ENCODE measurements at places on chromosomes 16 and 17. TPM values are rescaled to one million over a fixed set of nuclear protein-coding genes. Genes with fewer than 3 reads are reported as not detected.
A peak's percentile ranks its signal among the peaks of the same experiment; 100 is the strongest.

- no peak for DNase-seq
Observed at GRCh38 chr17:31274252-31274651, 22.8 kb downstream of the OMG start.

- no peak for DNase-seq
Observed at GRCh38 chr17:19345067-19345460, 17.5 kb downstream of the B9D1 start.

GRCh38 chr16:79372503-79373184 lies 227.9 kb downstream of the MAF start:
- no peak for DNase-seq

DNA sequence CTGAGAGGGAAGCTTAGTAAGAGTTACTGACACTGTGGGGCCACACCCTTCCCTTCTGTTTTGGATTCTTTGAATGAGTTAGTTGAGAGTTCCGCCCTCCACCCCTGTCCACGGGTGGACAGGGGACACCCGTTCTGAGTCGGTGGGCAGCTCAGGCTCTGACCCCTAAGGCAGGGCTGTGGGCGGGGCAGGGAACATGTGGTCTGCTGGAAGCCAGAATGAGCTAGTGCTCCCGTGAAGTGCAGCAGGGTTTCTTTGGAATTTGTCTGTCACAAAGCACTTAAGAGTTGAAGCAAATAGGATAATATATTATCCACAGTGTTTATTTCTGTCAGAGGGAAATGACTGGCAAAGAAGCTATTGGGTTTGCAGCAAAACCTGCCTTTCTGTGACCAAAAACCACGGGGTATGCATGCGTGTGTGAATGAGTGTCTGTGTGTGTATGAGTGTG lies 90.1 kb downstream of the CLEC16A start:
- DNase-seq = no peak

GRCh38 chr17:2690165-2691068 lies 21.1 kb downstream of the CLUH start:
- DNase-seq = no peak

DNA sequence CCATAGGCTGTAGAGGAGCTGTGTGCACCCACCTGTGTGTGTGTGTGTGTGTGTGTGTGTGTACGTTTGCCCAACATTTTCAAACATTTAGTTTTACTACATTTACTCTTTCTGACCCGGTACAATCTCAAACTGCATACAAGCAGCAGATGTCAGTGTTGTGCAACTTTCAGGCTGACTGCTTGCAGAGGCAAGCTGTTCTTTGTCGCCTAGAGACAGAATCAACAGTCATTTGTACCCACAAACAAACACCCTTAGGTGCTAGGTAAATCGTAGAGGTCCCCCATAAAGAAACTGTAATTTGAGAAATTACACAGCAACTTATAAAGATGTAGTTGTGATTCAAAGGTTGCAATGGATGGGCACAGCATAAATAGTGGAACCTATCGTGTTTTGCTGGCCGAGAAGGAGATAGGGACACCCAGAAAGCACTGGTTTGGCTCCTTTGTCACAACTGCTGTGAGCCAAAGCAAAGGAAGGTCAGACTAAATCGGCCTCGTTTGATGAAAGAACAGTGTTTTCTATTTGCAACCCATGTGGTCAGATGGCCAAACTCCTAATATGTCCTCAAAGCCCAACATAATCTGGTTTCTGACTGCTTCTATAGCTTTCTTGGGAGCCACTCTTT lies 478.4 kb downstream of the TOX3 start:
- peak; percentile 90 for DNase-seq

DNA sequence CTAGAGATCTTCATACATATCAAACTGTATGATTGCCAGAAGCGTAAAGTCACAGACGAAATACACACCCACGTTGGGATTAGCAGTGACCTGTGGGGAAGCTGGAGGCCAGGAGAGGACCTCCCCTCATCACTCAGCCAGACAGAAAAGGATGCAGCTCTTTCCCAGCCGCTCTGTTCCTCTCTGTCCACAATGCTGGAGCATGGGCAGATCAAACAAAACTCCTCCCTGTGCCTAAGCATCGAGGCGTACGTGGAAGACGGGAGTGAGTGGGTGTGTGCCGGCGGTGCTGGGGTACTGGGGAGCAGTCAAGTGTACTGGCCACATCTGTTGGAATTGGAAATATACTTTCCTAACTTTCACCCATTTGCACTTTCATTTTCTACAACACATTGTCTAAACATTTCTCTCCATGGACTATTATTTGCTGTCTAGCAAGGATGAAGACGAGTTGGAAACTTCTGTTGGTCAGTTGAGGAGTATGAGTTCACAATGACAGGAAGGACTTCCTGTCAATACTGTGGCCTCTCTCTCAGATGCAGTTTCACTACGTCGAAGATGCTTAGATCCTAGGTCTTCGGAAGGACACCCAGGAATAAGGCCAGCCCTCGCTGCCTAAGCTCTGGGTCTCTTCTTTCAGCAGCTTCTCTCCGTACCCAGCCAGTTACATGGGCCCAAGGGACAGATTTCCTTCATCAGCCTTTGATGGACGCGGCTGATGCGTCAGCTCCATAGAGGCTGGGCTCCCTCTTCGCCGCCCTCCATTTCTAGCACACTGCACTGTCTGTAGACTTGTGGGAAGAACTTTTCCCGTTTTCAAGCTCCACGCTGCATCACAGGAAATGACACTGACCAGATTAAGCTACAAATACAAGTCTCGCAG lies 30.6 kb upstream of the ENDOV start:
- DNase-seq = no peak

GRCh38 chr17:14771543-14771942 lies 470.7 kb downstream of the HS3ST3B1 start:
- DNase-seq = no peak

GRCh38 chr16:5075637-5076036 lies 4.0 kb downstream of the ALG1 start:
- no peak for DNase-seq

DNA sequence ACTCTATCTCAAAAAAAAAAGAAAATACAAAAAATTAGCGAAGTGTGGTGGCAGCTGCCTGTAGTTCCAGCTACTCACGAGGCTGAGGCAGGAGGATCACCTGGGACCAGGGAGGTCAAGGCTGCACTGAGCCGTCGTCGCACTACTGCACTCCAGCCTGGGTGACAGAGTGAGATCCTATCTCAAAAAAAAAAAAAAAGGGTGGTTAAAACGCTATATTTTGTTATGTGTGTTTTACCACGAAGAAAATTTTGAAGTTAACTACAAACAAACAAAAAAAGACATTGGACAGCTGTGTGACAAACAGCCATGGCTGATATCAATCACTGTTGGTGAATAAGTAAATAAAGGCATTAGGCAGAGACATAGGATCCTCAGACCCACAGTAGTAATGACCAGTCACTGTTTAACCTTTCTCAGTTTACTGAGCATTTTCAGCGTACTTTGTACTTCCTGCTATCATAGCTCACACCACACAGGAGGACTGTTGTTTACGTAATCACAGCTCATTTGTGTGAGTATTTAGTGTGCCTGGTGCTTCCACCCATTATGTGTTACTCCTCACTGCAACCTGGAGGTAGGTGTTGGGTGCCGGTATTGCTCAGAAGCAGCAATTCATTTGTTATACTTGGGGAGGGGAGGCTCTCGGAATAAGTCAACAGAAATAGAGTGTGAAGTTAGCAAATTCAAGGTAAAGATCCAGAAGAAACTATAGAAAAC lies 55.4 kb downstream of the COPRS start:
- no peak for DNase-seq

DNA sequence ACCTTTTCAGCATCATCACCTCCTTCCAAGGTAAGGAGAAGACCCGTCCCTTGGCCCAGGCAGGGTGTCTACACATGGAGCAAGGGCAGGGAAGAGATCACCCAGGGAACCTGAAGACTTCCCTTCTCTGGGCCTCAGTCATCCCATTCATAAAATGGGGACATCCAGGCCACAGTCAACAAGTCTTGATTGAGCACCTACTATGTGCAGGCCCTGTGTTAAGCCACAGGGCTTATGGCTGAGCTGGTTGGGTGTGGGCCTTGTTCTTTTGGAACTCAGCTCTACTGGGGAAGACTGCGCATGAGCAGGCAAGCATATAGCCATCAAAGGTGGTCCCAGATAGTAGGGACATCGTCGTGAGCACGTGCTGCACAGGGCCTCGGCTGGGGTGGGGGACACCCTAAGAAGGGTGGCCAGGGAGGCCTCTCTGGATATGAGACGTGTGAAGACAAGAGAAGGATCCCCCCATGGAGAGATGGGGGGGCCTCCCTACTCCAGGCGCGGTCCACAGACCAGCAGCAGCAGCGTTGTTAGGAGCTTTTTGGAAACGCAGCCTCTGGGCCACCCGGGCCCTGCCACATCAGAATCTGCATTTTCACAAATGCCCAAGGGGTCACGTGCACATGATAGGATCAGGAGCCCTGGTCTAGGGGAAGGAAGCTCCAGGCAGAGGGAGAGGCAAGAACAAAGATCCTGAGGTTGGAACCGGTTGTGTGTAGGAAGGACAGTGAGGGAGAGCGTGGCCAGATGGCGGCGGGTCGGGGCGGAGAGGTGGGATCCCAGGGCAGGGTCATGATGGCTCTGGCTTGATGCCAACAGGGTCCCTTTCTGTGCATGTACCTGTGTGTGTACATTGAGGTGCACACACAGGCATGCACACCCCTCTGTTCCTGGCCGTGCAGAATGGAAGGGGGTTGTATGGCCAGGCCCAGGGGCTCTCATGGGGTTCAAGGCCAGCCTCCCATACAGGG lies 5.9 kb upstream of the ADGRG3 start:
- DNase-seq = no peak

- no peak for DNase-seq
Observed at GRCh38 chr17:2043785-2044184, 2.0 kb downstream of the OVCA2 start.

GRCh38 chr16:85634747-85635544 lies 21.8 kb downstream of the GSE1 start:
- DNase-seq = no peak

DNA sequence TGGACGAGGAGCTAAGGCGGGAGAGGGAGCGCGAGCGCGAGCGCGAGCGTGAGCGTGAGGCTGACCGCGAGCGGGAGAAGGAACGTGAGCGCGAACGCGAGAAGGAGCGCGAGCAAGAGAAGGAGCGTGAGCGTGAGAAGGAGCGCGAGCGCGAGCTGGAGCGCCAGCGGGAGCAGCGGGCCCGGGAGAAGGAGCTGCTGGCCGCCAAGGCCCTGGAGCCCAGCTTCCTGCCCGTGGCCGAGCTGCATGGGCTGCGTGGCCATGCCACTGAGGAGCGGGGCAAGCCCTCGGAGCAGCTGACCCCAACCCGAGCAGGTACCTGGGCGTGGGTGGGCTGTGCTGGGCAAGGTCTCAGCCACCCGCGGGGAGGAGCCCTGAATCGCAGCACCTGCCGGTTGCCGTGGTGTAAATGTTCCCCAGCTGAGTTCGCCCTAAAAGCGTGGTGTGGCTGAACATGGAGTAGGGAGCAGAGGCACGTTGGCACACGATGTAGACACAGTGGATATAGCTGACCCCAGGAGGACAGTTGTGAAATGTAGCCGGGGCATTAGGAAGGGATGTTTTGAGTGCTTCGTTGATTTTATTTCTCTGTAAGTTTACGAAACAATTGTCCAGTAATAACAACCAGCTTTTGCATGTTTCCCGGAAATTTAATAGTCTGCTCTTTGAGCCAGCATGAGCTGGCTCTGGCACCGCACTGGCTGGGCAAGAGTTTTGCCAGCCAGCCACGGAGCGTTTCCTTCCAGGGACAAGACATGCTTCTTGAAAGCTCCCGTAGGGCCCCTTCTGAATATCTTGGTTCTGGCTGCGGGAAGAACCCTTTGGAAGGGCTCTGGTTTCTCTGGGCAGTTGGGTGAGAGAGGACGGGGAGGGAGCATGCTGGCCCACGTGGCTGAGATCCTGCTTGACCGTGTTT lies 32.1 kb downstream of the GINS2 start:
- DNase-seq = no peak

- DNase-seq = no peak
Observed at GRCh38 chr17:16282522-16282921, 65.5 kb downstream of the PIGL start.

DNA sequence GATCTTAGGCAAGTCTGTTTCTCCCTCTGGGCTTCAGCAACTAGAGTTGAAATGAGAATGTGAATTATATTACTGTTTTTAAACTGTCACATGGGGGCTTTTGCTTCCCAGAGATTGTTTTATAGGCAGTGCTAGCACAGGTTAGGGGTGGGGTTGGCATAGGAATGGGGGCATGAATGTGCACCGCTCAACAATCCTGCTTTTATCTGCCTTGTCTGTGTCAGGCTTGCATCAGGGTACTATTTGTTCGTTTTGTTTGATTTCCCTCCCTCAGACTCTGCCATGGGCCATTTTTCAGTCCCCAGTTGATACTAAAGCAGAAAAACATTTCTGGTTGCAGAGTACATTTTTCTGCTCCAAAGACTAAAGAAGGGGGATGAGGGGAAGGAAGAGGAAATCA lies 34.6 kb upstream of the IRX6 start:
- no peak for DNase-seq

GRCh38 chr16:14502932-14503741 lies 126.9 kb downstream of the PARN start:
- no peak for DNase-seq

GRCh38 chr16:87747626-87748414 lies 18.0 kb downstream of the KLHDC4 start:
- DNase-seq = no peak

DNA sequence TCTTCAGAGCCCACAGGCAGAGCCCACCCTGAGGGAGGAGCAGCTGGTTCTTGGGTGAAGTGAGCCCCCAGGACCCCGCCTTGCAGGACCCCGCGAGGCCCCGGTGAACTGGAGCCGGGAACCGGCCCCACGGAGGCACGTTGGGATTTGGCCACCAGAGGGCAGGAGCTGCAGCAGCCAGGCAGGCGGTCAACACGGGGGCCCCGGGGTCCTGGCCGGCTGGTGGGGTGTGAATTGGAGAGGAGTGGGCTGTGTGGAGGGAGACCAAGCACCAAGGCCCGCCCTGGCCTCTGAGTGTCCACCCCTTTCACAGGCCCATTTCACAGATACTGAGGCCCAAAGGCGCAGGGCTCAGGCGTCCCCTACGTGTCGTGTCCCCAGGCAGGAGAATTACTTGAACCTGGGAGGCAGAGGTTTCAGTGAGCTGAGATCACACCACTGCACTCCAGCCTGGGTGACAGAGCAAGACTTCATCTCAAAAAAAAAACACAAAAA lies 2.2 kb downstream of the DPEP1 start:
- DNase-seq = no peak

- DNase-seq = no peak
Observed at GRCh38 chr16:14148016-14148415, 76.9 kb downstream of the MRTFB start.

- no peak for DNase-seq
Observed at GRCh38 chr16:21642861-21643260, 9.5 kb downstream of the IGSF6 start.

CLEC10A gene
- polyA plus RNA-seq = not detected

CES5A gene
- polyA plus RNA-seq = not detected

PYY gene
- not detected for polyA plus RNA-seq

HOXB6 gene
- 31.9 TPM for polyA plus RNA-seq

TERB1 gene
- not detected for polyA plus RNA-seq

PRR35 gene
- polyA plus RNA-seq = not detected

RTN4RL1 gene
- polyA plus RNA-seq = 4.3 TPM

RMI2 gene
- polyA plus RNA-seq = 43.1 TPM

PNPO gene
- polyA plus RNA-seq = 24.4 TPM

LDHD gene
- polyA plus RNA-seq = 9.0 TPM

ASPA gene
- 7.7 TPM for polyA plus RNA-seq

TOP2A gene
- 141 TPM for polyA plus RNA-seq

NPEPPS gene
- polyA plus RNA-seq = 82.7 TPM

CRYBA1 gene
- polyA plus RNA-seq = not detected

Data from brain (organoid and tissue), 16 donors.